ENCODE measurements at places on chromosomes 16 and 17. TPM values are rescaled to one million over a fixed set of nuclear protein-coding genes. Genes with fewer than 3 reads are reported as not detected.

DNA sequence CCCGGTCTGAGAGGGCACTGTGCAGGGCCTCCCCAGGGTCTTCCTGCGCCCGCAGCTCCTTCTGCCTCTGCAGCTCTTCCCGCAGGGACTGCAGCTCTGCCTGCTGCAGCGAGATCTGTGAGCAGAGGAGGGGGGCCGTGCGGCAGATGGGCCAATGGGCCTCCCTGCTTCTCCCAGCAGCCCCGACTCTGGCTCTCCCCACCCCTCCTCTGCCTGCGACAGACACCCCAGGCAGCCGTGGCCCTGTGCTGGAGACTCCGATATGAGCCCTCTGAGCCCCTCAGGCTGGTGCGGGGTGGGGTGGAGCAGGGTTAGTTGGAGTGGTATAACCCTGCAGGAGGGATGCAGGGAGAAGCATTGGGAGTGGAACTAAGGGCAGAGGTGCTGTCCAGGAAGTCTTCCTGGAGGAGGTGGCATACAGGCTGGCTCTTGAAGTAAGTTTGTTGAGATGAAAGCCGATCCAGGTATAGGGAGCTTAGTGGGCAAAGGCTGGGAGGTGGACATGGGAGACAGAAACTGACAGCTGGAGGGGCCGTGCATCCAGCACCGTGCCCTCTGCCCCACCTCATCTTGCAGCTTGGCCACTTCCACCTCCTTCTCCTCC, 5.0 kb downstream of the THOC6 start:
- H3K4me1 ChIP-seq = peaks cover 30% of the 10 kb centered on the region
- peaks cover 38% of the 10 kb centered on the region for H3K27me3 ChIP-seq
- H3K27ac ChIP-seq = no peak overlapping the region
- no peak overlapping the region for H3K4me3 ChIP-seq
- H3K36me3 ChIP-seq = peaks cover 18% of the 10 kb centered on the region
- no peak for DNase-seq

Gene CFAP119
- 11.7 TPM for total RNA-seq

Gene MT1F
- 4.3 TPM for total RNA-seq

DNA sequence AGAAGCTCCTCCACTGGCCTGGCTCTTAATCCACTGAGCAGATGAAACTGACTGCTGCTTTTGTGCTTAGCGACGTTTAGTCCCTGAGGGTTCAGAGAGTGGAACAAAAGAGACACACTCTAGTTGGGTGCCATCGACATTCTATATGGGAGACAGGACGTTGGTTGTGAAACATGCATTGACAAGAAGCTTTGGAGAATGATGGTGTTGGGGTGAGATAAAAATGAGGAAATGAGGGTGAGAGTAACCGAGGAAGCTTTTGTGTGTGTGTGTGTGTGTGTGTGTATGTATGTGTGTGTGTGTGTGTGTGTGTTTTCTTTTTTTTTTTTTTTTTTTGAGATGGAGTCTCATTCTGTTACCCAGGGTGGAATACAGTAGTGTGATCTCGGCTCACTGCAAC, 89.5 kb downstream of the ABCC1 start:
- H3K4me3 ChIP-seq = no peak overlapping the region
- H3K27ac ChIP-seq = no peak overlapping the region
- no peak for DNase-seq

Gene PYDC1
- total RNA-seq = not detected

- H3K4me3 ChIP-seq = peak overlapping the region; percentile 92
- peaks cover 55% of the 10 kb centered on the region for H3K4me1 ChIP-seq
- no peak for DNase-seq
- H3K27me3 ChIP-seq = no peaks in the 10 kb centered on the region
- peak overlapping the region; percentile 76 for H3K27ac ChIP-seq
Observed at GRCh38 chr17:28948873-28949184, 2.5 kb downstream of the PHF12 start.

GRCh38 chr16:3965781-3966582, 85.5 kb upstream of the CREBBP start:
- H3K4me3 ChIP-seq = no peak overlapping the region
- H3K36me3 ChIP-seq = no peaks in the 10 kb centered on the region
- no peak for DNase-seq
- peaks cover 11% of the 10 kb centered on the region for H3K4me1 ChIP-seq
- peaks cover 7% of the 10 kb centered on the region for H3K27me3 ChIP-seq

GRCh38 chr17:19386974-19387920, at the start of gene MFAP4:
Gene MFAP4 (minus strand): TSS chr17:19387190. CDS start chr17:19387155, 35 bp downstream.
- no peaks in the 10 kb centered on the region for H3K27me3 ChIP-seq
- no peak for DNase-seq
- no peak within 1 kb of the TSS for H3K27ac ChIP-seq
- peaks cover 22% of the 10 kb centered on the region for H3K36me3 ChIP-seq
- no peak within 1 kb of the TSS for H3K4me3 ChIP-seq

- peaks cover 78% of the 10 kb centered on the region for H3K4me1 ChIP-seq
- no peaks in the 10 kb centered on the region for H3K27me3 ChIP-seq
- no peak overlapping the region for H3K4me3 ChIP-seq
- H3K27ac ChIP-seq = peak overlapping the region; percentile 61
- DNase-seq = peak; percentile 47
Observed at GRCh38 chr17:10119203-10120108, 79.0 kb downstream of the GAS7 start.

DNA sequence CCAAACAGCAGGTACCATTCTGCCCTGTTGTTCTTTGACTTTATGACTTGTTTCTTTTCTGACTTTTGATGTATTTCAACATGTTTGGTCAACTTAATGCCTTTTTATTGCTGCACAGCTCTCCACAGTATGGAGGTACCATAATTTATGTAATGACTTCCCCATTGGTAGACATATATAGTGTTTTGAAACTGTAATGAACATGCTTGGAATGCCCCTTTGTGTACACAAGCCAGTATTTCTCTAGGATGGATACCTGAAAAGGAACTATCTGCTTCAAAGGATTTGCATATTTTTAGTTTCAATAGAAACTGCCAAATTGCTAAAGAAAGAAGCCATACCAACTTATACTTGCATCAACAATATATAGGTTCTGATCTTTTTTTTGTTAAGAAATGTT, 66.1 kb downstream of the NOG start:
- DNase-seq = no peak
- no peaks in the 10 kb centered on the region for H3K4me1 ChIP-seq
- H3K27ac ChIP-seq = no peak overlapping the region
- no peaks in the 10 kb centered on the region for H3K27me3 ChIP-seq
- no peak overlapping the region for H3K4me3 ChIP-seq
- no peaks in the 10 kb centered on the region for H3K36me3 ChIP-seq

Gene COX10
- 19.2 TPM for total RNA-seq

GRCh38 chr16:28260193-28260592, 32.1 kb upstream of the SBK1 start:
- H3K27me3 ChIP-seq = no peaks in the 10 kb centered on the region
- DNase-seq = no peak
- no peak overlapping the region for H3K27ac ChIP-seq
- H3K36me3 ChIP-seq = no peaks in the 10 kb centered on the region

GRCh38 chr16:69834807-69835466, 72.8 kb downstream of the WWP2 start:
- no peak overlapping the region for H3K4me3 ChIP-seq
- H3K27me3 ChIP-seq = no peaks in the 10 kb centered on the region
- H3K27ac ChIP-seq = no peak overlapping the region
- DNase-seq = no peak

All from B cell (primary cell).